Eye (tissue), 1 donor: ENCODE measurements at places on chromosomes 3 and 15.

GRCh38 chr15:43268111-43269105, 1.7 kb upstream of the TGM5 start:
- no peak for DNase-seq

GRCh38 chr15:27410996-27411605, 440.1 kb downstream of the GABRG3 start:
- no peak for DNase-seq

GRCh38 chr3:125010393-125010792, 45.4 kb downstream of the HEG1 start:
- no peak for DNase-seq

GRCh38 chr3:51709675-51710074, 2.8 kb downstream of the GRM2 start:
- no peak for DNase-seq

GRCh38 chr3:155629056-155629455, 115.8 kb downstream of the PLCH1 start:
- DNase-seq: no peak

- no peak for DNase-seq
Observed at GRCh38 chr15:74749832-74750231, 1.2 kb downstream of the CYP1A2 start.
